ENCODE measurements at places on chromosomes 7 and 10.

- H3K27ac ChIP-seq: no peak overlapping the region
- H3K4me1 ChIP-seq: no peaks in the 10 kb centered on the region
- H3K4me3 ChIP-seq: no peak overlapping the region
- H3K36me3 ChIP-seq: no peaks in the 10 kb centered on the region
Observed at GRCh38 chr7:46764100-46764936, 817.6 kb downstream of the TNS3 start.

DNA sequence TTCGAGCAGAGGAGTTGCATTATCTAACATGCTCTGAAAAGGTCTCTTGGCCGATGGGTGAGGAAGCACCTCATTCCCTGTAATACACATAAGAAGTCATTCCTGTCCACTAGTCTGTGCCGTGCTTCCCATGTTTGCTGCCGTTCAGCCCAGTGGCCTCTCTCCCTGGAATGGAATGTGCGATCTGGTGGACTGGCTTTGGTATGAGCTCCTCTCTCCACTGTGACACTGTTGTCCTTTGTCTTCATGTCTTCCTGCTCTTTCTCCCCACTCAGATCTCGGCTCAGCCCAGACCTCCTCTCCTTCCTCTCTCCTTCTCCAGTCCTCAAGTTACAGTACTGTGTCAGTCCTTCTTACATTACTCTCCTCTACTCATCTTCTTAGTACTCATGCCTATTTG is 192.8 kb upstream of the KLF6 start:
- H3K4me3 ChIP-seq: no peak overlapping the region
- DNase-seq: no peak
- H3K36me3 ChIP-seq: peaks cover 5% of the 10 kb centered on the region
- H3K27ac ChIP-seq: no peak overlapping the region
- H3K27me3 ChIP-seq: no peaks in the 10 kb centered on the region
- H3K4me1 ChIP-seq: peaks cover 50% of the 10 kb centered on the region

- no peaks in the 10 kb centered on the region for H3K4me1 ChIP-seq
- H3K4me3 ChIP-seq: no peak overlapping the region
- no peaks in the 10 kb centered on the region for H3K36me3 ChIP-seq
- DNase-seq: no peak
- H3K27ac ChIP-seq: no peak overlapping the region
Observed at GRCh38 chr7:101402081-101402779, 39.6 kb downstream of the COL26A1 start.

DNA sequence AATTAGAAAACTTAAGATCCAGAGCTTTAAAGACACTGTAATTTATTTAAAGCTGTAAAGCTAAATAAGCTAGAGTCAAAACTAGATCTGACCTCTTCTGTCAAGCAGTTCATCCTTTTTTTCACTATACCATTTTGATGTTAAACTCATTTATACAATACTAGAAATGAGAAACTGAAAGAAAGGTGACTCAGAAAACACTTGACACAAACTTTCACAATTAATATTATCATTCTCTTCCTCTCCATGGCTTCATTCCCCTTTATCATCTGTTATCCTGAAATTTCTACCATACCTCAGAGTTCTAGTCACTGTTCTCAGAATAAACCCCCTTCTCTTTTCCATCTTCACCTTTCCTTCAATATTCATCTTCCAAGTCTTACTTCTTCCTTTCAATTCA is 1.3 kb downstream of the FIGNL1 start:
- H3K27ac ChIP-seq: no peak overlapping the region
- DNase-seq: no peak
- no peaks in the 10 kb centered on the region for H3K36me3 ChIP-seq
- H3K4me1 ChIP-seq: peaks cover 16% of the 10 kb centered on the region

All from T-cell (primary cell).